ENCODE measurements at places on chromosomes 16 and 17.

DNA sequence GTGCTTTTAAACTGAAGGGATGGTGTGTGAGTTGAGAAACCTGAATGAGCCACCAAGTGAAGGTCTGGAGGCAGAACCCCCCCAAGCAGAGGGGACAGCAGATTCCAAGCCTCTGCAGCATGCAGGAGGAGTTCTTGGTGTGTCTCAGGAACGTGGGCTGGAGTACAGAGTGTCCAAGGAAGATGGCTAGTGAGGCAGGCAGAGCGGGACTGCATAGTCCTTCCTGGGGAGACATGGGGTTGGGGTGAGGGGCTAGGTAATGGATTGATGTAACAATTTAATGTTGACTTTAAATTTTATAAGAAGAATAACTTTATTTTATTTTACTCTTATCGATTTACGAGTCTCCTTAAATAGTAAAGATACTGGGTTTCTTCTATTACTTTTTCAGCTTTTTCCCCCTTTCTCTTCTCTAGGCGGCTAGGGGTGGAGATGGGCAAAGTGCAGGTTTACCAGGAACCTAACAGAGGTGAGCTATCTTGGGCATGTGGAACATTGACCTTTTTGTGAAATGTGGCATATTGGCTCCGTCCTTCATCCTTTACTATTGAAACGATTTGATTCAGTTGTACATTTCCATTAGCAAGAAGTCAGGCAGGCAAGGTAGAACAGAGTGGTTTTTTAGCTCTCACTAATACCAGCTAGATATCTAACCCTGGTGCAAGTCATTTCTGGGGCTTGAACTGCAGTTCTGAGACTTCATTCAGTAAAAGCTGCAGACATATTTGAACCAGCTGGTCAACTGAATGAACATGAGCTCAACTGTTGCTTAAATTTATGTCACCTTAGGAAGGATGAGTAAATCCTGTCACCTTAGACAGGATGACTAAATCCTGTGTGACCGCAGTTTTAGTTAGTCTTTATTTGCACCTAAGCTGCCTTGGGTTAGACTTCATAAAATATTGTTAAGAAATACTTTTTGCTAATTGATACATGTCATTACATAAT is 9.2 kb downstream of the PRPSAP2 start:
- no peak for DNase-seq

- DNase-seq: no peak
These were observed 23.2 kb upstream of the CACNG1 start for GRCh38 chr17:67021196-67021595.

DNA sequence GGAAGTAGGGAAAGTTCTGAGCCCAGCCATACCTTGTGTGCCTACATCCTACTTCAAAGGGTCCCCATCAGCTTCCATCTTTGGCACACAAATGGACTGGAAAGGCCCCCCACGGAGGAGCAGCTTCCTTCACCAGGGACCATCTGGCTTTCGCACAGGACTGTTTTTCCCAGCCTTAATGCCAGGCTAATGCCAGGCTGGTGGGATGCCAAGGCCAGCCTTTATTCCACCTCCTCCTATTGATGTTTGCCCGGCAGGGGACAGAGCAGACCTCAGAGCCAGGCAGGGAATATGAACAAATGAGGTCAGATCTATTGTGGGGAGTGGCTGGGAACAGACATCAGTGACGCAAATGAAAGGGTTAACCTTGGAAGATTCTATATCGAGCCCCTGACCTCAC is 5.7 kb downstream of the GPR179 start:
- no peak for DNase-seq

DNA sequence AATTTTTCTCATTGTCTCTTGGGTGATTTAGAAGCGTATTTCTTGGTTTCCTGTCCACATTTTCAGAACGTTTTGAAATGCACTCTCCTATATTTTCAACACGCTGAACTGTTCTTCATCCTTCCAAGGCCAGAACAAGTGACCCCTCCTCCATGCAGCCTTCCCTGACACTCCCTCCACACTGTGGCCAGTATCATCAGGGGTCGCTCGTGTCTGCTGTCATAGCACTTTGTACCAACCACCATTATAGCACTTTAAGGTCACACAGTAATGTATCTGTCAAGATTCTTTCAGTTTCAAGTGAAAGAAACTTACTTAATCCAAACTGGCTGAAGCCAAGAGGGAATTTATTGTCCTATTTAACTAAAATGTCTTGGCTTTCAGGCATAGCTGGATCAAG is 17.5 kb upstream of the IL21R start:
- DNase-seq: no peak

DNA sequence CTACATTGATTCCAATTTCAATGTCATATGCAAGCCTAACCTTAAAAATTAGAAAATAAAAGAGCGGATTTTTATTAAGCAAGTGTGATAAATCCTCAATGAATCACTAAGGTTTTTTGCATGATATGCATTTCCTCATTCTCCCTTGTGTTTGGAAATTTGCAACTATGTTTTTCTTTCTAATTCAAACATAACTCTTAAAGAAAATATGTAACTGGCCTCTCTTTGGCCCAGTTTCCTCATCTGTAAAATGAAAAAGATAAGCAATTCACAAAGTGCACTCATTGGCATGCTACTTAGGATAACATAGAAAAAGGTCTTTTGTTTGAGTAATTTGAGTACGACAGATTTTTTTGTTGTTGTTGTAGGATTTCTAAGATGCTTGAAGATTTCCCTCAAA is 295.5 kb downstream of the CDH11 start:
- peak; percentile 84 for DNase-seq

GRCh38 chr17:15096511-15096910 is 168.6 kb downstream of the PMP22 start:
- DNase-seq: peak; percentile 86

DNA sequence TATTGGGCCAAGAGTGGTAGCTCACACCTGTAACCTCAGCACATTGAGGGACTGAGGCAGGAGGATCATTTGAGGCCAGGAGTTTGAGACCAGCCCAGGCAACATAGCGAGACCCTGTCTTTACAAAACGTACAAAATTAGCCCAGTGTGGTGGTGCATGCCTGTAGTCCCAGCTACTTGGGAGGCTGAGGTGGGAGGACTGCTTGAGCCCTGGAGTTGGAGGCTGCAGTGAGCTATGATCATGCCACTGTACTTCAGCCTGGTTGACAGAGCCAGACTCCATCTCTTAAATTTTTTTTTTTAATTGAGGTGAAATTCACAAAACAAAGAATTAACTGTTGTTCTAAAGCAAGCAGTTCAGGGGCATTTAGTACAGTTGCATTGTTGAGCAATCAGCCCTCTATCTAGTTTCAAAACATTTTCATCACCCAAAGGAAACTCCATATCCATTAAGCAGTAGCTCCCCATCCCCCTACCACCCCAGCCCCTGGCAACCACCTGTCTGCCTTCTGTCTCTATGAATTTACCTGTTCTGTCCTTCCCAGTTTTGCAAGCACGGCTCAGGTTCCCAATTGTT is 15.6 kb downstream of the SNX29 start:
- peak; percentile 50 for DNase-seq

DNA sequence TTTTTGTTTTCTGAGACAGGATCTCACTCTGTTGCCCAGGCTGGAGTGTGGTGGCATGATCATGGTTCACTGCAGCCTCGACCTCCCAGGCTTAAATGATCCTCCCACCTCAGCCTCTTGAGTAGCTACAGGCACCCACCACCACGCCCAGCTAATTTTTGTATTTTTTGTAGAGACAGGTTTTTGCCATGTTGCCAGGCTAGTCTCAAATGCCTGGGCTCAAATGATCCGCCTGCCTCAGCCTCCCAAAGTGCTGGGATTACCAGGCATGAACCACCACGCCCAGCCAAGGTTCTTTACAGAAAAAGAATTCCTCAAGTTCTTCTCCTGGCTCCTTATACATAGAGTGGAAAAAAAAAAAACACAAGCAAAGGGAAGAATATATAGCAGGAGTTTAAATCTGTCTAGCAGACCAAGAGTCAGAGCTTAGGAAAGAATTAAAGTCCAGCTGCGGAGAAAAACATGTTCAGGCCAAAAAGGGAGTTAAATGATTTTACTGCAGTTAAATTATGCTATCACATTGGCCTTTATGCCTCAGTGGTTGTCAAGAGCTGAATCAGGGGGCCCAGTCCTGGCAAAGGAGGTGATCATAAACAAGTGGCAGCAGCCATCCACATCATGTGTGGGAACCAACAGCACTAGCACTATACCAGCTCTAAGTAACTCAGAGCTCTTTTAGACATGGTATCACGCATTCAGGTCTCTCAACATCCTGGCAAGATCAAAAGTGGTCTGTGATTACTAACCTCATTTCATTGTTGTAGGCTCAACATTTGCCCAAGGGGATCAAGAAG is 39.3 kb downstream of the LIG3 start:
- no peak for DNase-seq

GRCh38 chr16:79836144-79836543 is 235.6 kb upstream of the MAF start:
- no peak for DNase-seq

DNA sequence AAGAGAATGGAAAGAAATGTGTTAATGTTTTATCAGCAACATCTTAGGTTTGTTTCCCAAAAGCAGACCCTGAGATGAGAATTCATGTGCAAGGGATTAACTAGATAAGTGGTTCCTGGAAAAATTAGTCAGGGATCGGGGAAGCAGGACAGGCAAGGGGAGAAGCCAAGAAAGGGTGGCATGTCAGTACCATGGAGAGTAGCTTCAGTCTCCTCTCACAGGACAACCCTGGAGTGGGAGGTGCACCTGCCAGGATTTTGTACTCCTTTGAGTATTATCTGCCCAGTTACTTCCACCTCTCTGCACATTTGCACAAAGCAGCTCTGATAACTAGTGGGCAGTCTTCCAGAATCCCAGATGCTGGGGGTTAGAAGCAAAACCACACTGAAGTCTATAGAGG is 117.0 kb downstream of the RGS9 start:
- peak; percentile 13 for DNase-seq

DNA sequence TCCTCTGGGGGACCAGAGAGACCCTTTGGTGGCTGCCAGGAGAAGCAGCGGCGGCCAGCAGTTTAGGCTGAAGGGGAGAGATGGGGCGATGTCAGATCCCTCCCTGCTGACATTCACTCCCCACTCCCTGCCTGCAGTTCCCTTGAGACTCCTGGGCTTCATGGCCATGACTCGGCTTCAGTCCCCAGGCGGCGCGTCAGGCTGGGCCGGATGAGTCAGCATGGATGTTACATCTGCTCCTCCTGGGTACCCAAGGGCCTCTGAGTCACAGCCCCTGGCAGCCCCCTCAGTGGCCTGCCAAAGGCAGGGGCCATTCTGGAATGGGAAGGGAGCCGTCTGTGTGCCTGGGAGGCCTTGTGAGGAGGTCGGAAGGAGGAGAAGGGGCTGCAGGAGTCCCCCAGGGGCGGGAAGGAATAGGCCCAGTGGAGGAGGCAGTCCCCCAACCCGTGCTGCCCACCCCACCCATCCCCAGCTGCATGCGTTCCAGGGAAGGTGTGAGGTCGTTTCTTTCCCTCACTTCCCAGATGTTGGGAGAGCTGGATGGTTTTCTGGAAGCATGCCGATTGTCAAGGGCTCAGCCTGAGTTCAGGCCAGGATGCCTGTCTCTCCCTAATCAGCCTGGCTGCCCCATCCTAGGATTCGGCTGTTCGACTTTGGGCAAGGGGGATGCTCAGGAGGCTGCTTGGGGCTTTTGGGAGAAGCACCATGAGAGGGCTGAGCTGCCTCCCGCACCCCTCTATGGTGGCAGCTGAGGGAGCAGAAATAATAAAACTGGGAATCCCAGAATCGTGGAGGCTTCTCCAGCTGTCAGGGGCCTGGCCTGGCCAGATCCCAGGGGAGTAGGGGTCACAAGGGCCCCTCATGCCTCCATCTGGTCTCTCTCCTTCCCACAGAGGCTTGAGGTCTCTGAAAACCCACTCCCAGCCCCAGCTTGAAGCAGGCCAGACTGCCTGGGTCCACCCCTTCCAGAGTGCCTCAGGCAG is 9.7 kb downstream of the RHBDL3 start:
- peak; percentile 85 for DNase-seq

DNA sequence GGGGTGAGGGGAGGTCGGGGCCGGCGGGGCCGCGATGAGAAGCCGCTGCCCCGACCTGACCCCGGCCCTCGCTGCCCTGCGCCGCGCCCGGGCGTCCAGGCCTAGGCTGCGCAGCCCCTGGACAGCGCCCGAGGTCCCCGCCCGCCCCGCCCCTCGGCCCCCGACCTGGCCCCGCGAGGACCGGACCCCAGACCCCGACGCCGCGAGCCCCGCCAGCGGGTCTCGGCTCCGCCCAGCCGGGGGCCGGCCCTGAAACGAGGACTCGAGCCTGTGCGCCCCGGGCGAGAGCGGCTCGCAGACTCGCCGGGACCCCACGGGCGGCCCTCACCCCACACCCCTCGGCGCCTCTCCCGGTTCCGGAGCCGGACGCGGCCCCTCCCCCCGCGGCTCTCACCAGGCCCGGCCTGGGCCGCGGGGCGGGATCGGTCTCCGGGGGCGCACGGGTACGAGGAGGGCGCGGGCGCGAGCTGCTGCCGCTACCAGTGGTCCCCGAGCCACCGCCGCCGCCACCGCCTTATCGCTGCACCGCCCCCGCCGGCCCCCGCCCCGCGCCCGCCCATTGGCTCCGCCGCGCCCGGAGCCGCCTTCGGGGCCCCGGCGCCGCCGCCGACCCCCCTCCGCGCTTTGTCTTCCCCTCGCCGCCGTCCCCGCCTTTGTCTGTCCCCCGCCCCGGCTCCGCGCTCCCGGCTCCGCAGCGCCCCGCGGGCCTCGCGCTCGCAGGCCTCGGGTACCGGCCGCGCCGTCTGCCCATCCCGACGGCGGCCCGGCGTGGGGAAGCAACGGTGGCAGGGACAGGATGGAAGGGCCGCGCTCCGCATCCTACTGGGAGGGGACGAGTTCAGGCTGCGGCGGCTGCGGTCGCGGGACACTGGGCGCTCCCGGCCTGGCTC is at the start of gene LIMD2:
Gene LIMD2, minus strand, starts transcription at position 488 of the 890 bp plus-strand sequence. CDS start 827 bp downstream, outside the sequence.
- DNase-seq: peak; percentile 76

GRCh38 chr17:12098568-12098967 is 77.9 kb downstream of the MAP2K4 start:
- DNase-seq: no peak

GRCh38 chr17:31308372-31309334 is 5.2 kb downstream of the EVI2B start:
- DNase-seq: no peak

DNA sequence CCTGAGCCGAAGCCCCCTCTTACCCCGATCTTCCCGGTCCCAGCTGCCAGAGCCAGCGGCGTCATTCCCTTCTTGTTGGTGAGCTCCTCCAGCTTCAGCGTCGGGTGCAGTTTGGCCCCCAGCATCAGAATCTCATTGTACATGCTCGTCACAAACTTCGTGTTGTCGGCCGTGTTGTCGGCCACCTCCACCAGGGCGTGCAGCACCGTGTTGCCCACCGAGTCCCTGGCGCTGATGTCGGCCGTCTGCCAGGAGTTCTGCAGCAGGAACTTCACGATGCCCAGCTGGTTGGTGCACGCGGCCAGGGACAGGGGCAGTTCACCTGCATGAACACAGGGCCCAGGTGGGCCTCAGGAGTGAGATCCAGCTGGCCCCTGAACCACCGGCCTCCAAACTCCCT is 19.4 kb downstream of the TRPV1 start:
- DNase-seq: no peak

GRCh38 chr16:15856901-15857698 is at the start of gene MYH11:
Gene MYH11, minus strand, starts transcription at chr16:15857028. Its CDS starts 18,776 bp downstream, at chr16:15838252.
- no peak for DNase-seq

- peak; percentile 55 for DNase-seq
These were observed 57.8 kb upstream of the IL34 start for GRCh38 chr16:70588565-70588964.

All from adipocyte (in vitro differentiated cells).